ENCODE measurements at places on chromosomes 2 and 18.

DNA sequence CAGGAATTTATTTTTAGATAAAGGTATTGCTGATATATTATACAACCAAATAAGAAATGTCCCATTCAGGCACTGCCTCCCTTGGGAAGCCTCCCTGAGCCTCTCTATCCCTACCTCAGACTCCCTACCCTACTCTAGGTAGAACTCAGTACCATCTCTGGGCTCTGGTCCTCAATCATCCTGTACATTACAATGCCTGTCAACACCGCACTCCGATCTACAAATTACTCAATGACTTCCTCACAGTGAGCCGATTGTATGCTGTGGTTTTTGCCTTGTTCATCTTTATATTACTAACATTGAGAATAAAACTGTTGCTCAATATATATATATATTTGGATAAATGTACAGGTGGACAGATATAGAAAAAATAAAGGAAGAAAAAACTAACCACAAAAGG is 207.5 kb downstream of the STK39 start:
- DNase-seq = no peak

GRCh38 chr2:155842103-155842502 is 490.4 kb downstream of the NR4A2 start:
- DNase-seq = no peak

DNA sequence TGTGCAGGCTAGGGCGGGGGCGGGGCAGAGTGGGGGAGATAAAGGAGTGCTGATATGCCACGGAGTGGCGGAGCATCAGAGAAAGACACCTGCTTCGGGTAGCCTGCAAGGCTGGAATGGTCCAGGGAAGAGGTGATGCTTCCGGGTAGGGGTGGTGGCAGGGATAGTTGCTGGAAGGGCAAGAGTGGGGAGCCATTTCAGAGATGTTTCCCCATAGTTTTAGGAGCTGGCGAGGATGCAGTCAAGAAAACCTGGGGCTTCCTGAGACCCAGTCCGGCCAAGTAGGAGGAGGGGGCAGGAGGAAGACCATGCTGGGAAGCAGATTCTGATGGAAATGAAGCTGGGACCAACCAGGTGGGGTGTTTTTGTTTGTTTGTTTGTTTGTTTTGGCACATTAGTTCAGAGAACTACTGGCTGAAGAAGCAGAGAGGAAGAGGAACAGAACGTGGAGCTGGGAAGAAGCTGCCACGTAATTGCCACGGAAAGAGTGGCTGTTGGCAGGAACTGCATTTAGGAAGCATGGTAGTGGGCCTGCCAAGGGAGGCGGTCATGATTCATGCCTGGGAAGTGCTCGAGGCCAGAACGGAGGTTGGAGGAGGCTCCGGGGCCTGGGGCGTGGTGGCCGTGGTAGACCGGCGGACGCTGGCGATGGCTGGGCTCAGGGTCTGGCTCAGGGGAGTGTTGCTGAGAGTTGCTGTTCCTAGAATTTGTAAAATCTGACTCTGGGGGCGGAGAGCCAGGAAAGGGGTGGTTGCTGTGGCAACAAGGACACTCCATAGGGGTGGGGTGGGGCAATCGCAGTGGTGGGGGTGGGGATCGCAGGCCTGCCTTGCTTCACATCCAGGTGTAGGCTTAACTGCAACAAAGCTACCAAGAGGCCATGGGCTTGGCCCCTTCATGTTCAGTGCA is 8.6 kb upstream of the INPP5D start:
- DNase-seq = no peak

GRCh38 chr18:9516437-9517064 is 41.2 kb downstream of the RALBP1 start:
- peak; percentile 11 for DNase-seq

GRCh38 chr18:43869451-43870008 is 592.2 kb upstream of the SYT4 start:
- DNase-seq = no peak

DNA sequence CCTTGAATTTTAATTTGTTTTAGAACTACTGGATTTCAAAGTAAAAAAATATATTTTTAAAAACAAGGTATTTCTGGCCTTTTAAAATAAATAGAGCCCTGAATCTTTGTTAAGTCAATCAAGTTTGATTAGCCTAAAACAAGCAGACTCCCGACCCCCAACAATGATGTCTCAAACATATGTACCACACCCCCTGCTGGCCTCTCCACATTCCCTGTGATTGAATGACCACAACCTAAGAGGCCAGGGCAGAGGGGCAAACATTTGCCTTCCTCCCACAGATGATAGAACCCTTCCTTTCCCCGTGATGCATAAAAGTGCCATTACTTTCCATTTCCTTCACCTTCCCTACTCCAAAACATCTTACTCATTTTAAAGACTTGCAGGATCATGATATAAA is 130.9 kb downstream of the STK39 start:
- DNase-seq = no peak

DNA sequence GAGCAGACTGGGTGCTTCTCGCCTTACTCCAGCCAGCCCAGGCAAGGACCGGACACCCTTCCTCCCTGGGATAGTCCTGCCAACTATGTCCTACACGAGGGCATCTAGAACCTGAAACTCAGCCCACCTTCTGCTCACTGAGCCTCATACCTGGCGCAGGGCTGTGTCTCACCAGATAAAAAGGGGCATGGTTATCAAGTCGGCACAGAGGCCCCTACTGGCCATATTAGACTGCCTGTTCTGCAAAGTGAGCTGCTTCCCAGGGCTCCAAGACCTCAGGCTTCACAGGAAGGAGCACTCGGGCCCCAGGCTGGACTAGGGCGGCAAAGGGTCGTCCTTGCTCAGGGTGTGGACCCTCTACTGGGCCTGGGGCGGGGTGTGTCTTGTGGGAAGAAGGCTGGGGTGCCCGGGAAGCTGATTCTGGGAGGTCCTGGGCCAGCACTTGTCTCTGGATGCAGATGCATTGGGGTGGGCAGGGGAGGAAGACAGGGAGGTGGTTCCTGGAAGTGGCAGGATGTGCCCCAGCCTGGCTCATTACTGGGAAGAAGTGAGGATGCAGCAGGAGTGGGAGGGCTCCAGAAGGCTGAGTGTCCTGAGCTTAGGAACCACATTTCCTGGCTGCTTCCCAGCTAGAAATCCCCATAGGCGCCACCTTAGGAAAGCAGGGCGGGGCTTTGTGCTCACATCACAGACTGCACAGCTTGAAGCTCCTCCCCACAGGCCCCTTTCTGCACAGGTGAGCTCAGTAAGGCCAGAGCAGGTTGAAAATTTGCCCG is 19.6 kb downstream of the EHD3 start:
- no peak for DNase-seq

GRCh38 chr18:42891705-42892104 is 223.8 kb downstream of the RIT2 start:
- no peak for DNase-seq

DNA sequence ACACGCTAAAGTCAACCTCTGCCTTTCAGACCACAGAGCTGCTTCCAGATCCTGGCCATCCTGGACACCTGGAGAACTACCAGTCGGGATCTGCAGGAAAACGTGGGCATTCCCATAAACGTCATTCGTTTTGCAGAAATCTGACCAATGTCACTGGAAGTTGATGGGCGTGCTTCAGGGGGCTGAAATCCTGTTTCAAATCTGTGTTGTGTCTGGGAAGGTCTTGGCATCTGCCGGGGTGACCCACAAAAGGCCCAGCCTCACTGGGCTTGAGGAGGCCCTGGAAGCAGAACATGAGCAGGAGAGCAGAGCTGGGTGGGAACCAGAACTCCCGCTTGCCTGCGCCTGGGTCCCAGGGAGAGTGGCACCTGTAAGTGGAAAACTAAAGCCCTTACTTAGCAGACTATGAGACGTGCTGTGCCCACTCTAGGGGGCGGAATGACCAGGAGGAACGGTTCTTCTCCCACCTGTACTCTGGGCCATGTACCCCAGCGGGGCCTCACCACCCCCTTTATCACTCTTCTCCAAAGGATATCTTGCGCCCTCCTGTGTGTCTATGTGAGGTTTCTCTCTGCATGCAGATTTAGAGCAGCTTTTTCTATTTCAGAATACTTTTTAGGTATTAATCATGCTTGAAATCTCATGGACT is 200.9 kb downstream of the FAM210A start:
- DNase-seq = no peak

- no peak for DNase-seq
Observed at GRCh38 chr2:120710256-120710655, 25.4 kb upstream of the GLI2 start.

- DNase-seq = no peak
Observed at GRCh38 chr18:10923551-10924070, 225.8 kb downstream of the PIEZO2 start.

- peak; percentile 5 for DNase-seq
Observed at GRCh38 chr2:188291142-188291616, 495 bp upstream of the GULP1 start.
